ENCODE measurements at places on chromosomes 4 and X. TPM values are rescaled to one million over a fixed set of nuclear protein-coding genes. Genes with fewer than 3 reads are reported as not detected.

GRCh38 chr4:138226351-138226750 is 15.8 kb downstream of the SLC7A11 start:
- no peak for DNase-seq

Gene ARHGEF38
- total RNA-seq: 12.0 TPM

Gene GAB1
- total RNA-seq: 54.1 TPM

GRCh38 chr4:13540446-13541175 is 3.7 kb downstream of the NKX3-2 start:
- no peak for DNase-seq

Gene NDST4
- total RNA-seq: not detected

GRCh38 chr4:147173797-147174432 is 228.3 kb upstream of the TTC29 start:
- no peak for DNase-seq

Gene DDX53
- not detected for total RNA-seq

DNA sequence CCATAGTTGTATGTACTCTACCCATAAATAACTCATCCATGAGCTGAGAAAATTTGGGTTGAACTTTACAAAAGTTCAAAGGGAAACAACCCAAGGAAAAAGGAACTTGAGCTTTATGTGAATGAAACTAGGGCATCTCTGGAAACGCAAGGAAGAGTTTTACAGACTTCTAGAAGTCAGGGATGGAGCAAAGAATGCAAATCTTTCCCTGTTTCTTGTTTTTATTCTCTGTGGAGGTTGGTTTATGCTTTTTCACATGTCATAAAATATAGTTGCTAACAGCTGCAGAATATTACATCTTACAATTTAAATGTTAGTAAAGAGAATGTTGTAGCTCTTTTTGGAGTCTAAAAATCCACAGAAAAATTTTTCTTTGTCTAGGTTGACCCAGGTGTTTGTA is 754.1 kb downstream of the PCDH7 start:
- no peak for DNase-seq

Gene CFP
- total RNA-seq: 7.6 TPM

DNA sequence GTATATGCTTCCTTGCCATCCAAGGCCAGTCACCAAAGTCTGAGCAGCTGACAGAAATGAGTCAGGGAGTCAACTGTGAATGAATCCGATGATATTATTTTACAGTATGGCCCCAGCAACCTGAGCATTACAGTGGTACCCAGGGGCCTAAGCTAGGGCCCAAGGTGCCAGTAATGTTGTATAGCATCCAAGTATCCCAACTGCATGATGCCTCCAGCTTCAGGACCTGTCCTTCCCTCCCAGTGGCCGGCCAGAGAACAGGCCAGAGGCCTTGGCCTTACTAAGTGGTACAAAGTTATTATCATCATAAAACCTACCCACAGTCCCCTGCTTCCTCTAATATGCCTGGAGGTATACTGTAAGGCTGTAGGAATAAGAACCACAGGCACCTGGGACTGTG is 79.9 kb downstream of the RFC1 start:
- no peak for DNase-seq
